ENCODE measurements at places on chromosomes 3 and 15.

DNA sequence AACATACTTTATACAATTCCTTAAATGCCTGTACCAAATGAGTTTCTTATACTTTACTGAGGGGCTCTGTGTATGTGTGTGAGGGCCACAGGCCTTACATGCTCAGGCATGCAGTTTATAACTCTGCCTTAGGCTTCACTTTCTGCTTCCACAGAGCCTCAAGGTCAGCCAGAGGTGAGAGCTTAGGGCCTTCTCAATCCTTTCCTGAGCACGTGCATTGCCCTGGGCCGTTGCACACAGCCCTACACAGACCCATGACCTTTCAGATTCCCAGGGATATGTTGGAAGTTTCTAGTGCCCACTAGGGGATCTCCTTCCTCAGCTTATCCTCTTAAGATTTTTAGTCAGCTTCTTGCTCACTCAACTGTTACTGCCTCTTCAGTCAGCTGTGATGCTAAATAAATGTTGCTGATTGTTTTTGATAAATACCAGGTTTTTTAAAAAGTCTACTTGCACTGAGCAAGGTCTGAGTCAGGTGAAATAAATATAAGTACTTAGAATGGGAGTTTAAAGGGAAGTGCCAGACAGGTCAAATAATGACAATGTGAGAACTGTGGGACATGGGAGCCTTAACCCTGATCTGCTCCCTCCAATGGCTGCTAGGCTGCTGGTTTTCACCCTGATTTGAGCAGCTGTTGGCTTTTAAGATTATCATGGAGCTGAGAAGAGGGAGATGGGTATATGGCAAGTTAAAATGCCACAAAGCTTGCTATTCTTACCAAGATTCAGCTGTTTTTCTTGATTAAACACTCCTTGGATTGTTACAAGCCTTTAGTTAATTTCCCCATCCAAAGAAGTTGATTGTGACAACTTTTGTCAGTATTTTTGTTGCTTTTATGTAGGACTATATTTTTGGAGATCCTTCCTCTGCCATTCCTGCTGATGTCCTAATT lies 169.5 kb downstream of the PLD1 start:
- DNase-seq: peak; percentile 76

DNA sequence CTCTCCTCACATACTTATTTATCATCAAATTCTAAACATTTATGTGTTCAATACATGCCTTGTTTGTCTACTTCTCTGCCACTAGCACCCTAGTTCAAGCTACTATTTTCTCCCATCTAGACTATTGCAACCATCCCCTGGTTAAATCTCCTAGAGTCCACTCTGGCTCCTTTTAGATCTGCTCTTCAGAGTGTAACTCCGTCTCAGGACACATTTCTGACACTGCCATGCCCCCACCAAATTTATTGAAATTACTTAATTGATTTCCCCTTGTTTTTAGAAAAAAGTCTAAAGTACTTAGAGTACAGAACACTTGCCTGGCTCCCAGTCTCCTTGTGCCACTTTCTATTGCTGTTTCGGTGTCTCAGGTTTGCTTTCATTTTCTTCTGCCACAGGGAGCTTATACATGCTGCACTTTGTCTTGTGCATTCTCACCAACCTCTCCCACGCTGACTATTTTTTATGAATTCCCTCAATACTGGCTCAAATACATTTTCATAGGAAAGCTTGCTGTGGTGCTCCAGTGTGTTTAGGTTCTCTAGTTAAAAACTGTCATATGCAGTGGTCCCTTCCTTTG lies 792.3 kb downstream of the DIPK2A start:
- DNase-seq: peak; percentile 23

DNA sequence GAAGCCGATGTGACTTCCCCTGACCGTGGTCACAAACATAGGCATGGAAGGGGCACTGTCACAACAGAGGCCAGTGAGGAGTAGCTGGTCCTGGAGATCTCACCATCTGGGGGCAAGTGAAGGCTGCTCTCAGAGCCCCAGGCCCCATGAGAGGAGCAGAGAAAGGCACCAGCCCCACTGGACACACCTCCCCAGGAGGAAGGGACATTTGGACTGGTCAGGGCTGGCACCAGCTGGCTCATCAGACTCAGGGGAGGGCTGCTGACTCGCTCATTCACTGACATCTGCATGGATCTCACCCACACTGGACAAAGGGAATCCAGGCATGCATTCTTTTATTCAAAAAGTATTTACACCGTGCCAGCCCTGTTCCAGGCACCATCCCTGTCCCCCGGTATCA lies 26.8 kb downstream of the ESYT3 start:
- no peak for DNase-seq

- DNase-seq: no peak
These were observed 1.8 kb downstream of the EPM2AIP1 start for GRCh38 chr3:36991147-36991546.

GRCh38 chr3:50436114-50436674 lies 67.2 kb downstream of the CACNA2D2 start:
- DNase-seq: peak; percentile 56

DNA sequence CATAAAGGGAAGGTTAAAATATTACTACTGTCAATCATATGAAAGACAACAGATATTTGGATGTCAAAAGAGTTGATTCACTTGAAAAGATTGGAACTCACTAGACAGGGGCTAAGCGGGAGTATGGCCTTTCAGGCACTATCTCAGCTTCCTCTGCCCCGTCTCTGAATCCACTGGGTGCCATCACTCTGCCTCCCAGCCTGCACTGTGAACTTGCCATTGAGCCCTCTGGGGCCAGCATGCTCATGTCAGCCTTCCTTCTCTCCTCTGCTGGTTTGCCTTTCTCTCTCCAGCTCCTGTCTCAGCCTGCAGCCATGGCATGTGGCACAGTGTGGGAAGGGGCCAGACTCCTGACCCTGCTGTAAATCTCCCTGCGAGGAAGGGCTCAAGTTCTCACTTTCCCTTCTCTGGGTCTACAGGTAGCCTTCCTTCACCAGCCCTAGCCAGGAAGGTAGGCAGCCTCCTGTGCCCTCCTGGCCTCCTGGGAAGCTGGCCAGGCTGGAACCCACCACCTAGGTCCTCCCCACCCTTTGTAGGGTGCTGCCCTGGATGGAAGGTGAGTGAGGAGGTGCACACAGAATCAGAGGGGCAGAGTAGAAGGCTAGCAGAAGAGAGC lies 54.0 kb upstream of the SLCO2A1 start:
- DNase-seq: no peak

DNA sequence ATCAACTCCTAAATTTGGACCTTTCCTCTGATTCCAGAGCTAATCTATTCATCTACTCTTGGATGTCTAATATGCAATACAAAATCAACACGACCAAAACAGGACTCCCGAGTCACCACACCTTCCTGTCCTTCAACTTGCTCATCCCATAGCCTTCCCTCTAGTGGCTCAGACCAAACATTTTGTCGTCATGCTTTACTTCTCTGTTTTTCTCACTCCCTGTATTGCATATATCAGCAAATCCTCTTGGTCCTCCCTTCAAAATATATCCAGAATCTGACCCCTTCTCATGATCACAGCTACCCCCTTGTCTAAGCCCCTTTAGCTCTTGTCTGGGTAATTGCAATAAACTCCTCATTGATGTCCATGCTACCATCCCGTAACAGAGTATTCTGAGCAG lies 30.5 kb upstream of the DCP1A start:
- no peak for DNase-seq

- DNase-seq: no peak
These were observed 11.6 kb upstream of the EPB42 start for GRCh38 chr15:43232289-43232874.
